ENCODE measurements at places on chromosomes 16 and 17. TPM values are rescaled to one million over a fixed set of nuclear protein-coding genes. Genes with fewer than 3 reads are reported as not detected.

DNA sequence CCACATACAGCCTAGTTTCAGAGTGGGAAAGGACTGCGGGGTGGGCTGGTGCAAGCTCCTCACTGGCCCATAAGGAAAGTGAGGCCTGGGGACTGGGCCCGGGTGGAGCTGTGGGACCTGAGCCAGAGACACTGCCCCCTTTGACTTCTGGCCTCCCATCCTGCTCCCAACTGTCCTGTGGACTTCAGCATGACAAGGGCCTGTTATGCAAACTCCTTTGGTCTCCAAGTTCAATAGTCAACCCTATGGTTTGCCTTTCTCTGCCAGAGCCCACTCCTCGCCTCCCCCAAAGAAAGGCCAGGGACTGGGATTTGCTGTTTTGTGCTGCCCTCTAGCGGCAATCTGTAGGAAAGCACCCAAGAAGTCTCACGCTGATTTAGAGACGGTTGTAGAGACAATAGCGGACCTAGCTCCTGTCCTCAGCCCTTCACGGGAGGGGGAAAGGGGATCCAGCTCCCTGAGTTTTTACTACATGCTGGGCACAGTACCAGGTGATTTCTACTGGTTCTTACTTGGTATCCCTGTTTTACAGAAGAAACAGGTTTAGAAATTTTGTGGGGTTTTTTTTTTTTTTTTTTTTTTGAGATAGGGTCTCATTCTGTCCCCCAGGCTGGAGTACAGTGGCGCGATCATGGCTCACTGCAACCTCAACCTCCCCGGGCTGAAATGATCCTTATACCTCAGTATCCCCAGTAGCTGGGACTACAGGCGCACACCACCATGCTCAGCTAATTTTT lies 1.2 kb upstream of the TLCD3B start:
- DNase-seq: peak; percentile 80

DNA sequence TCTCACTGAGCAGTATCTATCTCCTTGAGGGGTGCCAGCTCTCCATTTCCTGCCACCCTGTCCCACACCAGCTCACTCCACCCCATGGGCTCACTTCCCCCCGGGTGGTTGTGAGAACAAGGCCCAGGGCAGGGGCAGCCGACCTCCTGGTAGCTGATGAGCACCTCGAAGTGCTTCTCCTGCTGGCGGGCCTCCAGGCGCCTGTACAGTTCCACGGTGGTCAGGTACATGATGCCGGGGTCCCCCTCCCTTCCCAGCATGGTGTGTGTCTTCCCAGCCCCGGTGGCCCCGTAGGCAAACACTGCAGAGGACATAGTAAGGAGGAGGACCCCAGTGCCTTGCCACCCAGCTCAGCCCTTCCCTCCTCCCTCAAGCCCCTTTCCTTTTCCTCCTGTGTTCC lies 12.5 kb downstream of the KIF18B start:
- DNase-seq: no peak

- no peak for DNase-seq
These were observed 16.6 kb downstream of the SARM1 start for GRCh38 chr17:28388106-28388505.

DNA sequence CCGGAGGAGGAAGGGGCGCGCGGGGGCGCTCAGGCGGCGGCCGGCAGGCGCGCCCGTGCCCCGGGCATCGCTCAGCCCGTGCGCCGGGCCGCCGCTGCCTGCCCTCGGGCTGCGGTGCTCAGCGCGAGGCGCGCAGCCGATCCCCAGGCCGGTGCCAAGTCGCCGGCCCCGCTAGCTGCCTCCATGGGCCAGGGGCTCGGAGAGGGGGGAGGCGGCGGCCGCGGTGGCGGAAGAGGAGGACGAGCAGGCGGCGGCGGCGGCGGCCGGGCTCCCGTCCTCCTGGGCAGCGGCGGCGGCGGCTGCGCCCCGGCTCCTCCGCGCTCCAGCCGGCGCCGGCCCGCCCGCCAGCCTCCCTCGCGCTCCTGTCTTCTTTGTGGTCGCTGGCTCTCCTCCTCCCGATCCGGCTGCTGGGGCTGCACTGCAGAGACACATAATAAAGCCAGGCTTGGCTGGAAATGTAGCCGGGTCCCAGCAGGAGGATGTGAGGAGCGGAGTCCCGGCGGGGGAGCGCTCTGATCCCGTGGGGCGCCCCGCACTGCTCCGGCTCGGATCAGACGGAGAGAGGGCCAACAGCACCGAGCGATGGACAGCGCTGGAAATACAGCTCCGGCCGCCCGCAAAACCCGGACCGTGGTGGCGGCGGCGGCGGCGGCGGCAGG lies 889 bp upstream of the ZNF423 start:
- DNase-seq: peak; percentile 50

DNA sequence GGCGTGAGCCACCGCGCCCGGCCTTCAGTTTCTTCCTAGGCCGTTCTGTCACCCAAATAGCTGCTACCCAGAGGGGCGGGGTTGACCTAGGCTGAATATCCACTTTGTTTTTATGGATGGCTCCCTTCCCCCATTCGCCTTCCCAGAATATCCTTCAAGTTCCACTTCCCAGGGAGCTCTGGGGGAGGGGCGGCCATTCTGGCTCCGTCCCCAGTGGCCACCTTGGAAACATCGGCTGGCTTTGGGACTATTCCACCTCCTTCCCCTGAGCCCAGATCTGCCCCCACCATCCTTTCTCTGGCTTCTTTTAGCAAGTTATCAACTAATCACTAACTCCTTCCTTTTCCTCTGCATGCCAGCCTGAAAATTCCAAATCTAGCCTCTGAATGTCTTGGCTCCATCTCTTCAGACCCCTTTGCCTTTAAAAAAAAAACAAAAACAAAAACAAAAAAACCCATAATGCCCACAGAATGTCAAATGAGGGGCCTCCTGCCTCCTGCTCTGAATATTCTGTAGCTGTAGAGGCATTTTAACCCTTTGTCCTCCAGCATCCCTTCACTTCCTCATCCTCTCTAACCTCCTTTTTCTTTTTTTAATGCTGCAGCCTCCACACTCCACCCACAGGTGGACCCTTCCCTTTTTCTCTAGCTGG lies 6.4 kb downstream of the ATP1B2 start:
- DNase-seq: no peak

DNA sequence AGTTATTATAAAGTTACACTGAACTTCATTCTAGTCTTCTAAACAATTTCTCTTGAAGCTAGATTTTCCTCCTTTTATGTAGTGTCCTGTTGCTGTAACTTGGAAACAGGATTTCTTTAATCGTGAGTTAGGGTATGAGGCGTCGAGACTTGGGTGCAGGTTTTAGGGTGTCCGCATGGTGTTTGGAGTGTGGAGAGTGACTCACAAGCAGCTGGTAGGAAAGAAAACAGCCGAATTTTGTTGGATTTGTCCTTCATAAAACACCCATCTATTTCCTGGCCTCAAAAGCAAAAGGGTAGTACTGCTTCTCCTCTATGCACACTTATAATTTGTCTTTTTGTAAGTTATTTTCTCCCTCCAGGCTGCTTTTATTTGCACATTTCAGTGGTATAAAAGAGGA lies 1.6 kb downstream of the RPTOR start:
- DNase-seq: no peak

DNA sequence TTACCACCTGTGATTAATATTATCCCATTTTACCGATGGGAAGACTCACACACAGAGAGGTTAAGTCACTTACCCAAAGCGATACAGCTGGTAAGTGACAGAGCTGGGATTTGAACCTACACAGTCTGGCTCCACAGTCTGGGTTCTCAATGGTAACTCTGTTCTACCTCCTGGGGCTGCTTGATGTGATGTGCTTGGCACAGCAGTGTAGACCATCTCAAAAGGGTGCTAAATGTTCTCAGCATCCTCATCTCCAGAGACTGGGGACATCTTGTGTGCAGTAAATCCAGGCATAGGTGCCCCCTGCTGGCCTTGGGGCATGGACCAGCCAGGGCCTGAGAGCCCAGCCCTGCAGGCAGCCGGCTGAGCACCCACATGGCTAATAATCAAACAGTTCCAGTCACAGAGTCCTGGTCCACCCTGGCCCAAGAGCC lies 15.4 kb upstream of the KATNB1 start:
- DNase-seq: peak; percentile 74

GRCh38 chr17:71427801-71428200 lies 693.0 kb upstream of the SOX9 start:
- DNase-seq: no peak

GRCh38 chr16:8948831-8949230 lies 14.9 kb downstream of the USP7 start:
- DNase-seq: no peak

DNA sequence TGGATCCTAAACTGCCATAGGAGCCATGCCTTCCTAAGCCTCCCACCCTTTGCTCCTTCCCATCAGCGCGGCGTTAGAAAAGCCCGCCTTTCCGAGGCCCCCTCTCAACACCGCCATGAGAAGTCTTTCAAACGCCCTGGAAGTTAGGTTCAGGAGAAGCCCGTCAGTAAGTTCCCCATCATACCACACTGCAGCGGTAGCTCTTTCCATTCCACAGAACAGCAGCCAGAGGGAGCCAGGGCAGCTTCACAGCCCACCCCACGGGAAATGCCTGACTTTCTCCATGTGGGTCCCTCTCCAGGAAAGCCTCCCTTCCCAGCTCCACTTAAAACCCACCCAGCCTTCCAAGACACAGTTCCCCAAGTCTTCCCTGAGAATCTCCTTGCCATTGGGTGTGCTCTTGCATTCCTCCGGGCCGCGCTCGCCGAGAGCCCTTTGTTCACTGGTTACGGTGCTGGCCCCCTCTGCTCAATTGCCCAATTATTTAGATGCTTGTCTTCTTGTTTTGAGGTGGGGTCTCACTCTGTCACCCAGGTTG lies 28.7 kb downstream of the KIAA0513 start:
- peak; percentile 40 for DNase-seq

- DNase-seq: no peak
These were observed 10.3 kb downstream of the TPSG1 start for GRCh38 chr16:1214719-1215118.

DNA sequence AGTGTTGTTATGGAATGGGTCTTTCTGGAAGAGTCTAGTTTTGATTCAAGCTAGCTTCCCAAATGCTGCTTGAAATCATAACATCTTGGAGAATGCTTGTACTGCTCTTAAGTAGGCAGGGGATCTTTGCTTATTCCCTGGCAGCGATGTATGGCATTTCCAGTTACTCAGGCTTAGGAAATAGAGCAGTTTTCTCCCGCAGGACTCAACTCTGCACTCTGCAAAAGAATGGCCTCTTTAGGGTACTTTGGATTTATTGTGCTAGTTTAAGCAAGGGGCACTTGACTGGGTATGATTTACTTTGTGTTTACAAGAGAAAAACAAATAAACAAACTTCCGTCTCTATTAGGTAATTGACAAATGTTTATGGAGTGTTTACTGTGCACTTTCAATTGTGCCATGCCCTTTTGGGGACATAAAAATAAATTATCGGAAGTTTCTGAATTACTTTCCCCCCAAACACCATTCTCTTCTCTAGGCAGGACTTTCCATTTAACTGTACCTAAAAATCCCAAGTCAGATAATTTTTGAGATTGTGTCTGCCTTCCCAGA lies 164.0 kb downstream of the MAP2K6 start:
- no peak for DNase-seq

- DNase-seq: no peak
These were observed 5.7 kb downstream of the CALB2 start for GRCh38 chr16:71364133-71364681.

GRCh38 chr17:56171186-56171959 lies 18.1 kb downstream of the ANKFN1 start:
- DNase-seq: no peak

The CIITA gene
- total RNA-seq: 1.4 TPM

The HBA2 gene
- not detected for total RNA-seq

The AOC3 gene
- 1.2 TPM for total RNA-seq

The TP53TG3F gene
- total RNA-seq: 0.30 TPM

All from activated CD4-positive, alpha-beta T cell treated with anti-CD3 and anti-CD28 coated beads for 36 hours (primary cell).